Frontal cortex (tissue), 4 donors: ENCODE measurements at places on chromosomes 11 and 22.

DNA sequence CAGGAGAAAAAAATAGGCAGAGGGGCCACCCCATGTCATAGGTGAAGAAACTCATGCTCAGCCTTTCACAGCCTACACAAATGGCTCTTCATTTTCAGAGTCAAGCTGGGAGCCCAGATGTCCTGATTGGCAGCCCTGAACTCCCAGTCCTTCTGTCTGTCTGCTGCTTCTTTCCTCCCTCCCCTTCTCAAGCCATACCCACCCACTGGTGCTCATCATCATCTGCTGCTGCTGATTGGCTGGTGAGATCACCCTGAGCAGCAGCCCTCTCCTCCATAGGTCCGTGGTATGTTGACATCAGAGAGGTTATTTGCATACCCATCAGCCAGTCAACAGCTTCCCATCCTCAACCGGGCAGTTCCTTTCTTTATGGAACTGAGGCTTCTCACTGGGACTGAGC lies 46.1 kb upstream of the PRDM11 start:
- DNase-seq = no peak

DNA sequence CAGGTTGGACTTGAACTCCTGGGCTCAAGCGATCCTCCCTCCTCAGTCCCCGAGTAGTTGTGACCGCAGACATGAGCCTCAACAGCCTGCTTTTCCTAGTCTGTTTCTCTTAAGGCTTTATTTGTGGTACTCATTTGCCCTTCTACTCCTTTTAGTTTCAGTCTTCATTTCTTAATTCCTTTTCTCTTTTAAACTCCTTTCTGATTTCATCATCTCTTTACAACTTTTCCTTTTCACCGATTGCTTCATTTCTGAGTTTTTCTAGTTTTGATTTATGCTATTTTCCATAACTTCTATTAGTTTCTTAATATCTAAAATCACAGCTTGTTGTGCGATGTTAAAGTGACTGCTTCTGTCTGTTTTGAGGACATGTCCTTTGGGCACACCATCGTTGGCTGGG lies 17.3 kb upstream of the MRGPRF start:
- no peak for DNase-seq

DNA sequence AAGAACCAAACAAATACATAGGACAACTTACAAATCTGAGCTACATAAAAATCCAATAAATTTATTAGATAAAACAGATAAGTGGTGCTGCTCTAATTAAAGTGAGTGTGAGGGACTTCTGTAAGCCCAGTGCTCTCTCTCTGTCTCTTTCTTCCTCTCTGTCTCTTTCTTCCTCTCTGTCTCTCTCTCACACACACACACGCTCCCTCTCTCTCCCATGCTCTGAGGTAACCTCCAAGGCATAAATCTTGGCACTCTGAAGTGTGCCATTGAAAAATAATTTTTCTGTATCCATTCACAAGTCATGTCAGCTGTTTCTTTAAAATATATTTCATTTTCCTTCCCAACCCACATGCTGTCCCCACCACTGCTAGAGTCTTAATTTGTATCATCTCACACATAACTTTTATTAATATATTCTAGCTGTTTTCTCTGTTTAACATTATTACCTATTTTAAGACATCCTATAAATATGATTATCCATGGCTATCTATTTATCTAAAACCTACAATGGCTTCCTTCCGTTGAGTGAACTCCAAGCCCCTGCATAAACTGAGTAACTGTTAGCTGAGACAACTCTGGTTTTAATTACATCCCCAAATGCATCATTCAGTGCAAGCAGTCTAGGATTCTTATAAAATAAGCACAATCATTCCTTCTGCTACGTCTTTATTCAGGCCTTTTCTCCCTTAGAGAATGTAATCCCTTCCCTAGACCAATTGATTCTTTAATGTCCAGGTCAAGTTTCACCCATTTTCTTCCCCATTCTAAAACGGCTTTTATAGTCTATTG lies 57.4 kb upstream of the SLC5A12 start:
- DNase-seq = no peak

GRCh38 chr11:43830928-43831440 lies 49.6 kb upstream of the ALKBH3 start:
- no peak for DNase-seq

DNA sequence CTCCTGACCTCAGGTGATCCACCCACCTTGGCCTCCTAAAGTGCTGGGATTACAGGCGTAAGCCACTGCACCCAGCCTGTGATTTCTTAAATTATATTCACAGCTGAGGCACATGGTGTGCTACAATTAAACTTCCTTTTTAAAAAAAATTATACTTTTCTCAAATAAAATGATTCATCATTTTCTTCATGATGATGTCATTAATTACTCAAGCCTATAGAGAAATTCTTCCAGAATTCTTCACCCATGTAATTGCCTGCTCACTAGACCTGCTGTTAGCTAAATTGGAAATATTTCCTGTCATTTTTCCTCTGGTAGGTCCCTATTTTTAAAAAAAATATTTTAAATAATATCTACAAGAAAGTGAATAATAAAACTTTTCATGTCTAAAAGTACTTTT lies 440.0 kb upstream of the ANO3 start:
- DNase-seq = no peak

DNA sequence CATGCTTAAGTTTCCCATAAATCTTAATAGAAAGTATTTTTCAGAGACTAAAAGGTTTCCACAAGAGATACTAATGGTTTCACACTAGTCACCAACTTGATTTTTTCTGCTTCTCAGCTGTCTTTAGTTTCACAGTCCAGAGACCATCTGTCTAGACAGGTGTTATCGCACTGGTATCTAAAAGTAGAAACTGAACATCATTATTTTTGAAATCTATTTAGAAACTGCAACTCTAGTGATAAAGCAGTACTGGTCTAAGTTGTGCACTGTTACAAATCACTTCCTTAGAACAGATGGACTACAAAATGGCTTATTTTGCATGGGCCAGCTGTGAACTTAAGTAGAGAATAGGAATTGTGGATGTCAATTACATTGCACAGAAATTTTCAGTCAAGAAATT lies 78.0 kb downstream of the CNTN5 start:
- DNase-seq = no peak

DNA sequence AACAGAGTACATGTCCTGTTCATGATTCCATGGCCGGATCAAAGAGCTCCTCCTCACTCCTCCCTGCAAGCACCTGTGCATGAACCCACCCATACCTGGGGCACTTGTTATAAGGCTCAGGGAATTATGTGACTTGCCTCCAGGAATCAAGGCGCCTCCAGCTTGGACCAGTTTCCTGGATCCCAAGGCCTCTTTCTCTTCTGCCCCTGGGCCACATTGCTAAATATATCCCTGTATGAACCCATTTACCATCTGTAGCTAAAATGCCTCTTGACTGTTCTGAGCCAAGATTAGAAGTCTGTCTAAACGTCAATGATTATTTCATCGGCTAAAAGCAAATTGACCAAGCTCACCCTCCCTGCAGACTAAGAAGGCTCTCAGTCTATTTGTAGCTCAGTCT lies 135.6 kb downstream of the KIRREL3 start:
- DNase-seq = no peak

DNA sequence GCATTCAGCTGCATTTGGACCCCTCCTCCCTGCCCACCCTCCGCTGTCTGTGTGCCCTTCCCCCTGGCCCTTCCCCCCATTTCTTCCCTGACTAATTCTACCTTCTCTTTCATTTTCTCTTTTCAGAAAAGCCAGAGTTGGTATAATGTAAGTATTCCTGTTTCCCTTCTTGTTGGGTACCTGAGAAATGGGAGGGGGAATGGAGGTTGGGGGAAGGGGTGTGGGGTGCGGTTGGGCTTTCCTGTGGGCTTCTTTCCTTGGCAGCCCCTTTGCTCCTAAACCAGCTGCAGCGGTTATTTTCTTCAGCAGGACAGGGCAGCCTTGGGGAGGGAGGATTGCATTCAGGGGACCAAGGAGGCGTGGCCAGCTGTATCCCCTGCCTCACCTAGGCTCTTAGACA lies 70.2 kb downstream of the SCN3B start:
- DNase-seq = no peak

DNA sequence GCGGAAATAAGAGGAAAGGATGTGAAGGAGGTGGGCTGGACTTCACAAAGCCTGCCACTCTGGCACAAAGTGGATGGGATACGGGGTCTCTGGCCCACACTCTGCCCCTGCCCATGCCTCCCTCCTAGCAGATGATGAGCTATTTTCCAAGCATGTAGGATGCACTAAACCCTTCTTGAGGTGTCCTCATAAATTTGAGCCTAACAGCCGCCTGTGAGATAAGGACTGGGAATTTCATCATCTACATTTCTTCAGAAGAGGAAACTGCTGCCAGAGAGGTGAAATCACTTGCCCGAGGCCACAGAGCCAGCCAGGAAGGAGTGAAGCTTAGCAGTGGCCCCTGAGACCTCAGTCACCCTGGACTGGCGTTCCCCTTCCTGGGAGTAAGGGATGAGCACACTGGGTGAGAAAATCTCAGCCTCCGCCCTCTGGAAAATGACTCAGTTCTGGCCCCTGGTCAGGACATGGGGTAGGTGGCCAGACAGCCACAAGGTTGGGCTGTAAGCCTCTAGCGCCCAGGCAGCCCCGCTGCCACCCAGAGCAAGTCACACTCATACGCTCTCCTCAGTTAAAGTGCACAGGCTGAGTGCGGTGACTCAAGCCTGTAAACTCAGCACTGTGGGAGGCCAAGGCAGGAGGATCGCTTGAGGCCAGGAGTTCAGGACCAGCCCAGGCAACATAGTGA lies 27.9 kb downstream of the MB start:
- no peak for DNase-seq

DNA sequence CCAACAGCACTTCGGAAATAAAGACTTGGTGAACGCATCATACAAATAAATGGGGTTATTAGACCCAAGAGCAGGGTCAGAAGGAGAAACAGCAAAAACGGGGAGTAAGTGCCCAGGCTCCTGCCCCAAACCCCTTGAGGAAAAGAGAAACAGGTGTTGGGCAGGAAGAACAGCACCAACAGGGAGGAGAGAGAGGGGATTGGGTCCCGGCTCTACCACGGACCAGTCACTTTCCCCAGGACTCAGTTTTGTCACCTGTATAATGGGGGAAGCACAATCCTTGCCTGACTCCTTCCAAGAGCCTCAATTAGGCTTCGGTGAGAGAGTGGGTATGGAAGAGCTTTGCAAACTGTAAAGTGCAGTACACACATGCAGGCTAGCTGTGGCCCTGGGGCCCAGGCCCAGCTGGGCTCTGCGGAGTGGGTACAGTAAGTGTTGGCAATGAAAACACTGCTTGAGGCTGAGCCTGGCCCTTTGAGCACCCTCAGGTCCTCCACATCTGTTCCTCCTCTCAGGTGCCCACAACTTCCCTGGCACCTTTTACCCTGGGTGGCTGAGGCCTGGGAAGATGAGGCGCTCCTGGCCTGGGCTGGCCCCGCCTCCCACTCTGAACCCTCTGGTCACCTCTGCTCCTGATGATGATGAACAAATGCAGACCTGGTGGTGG lies 8.9 kb downstream of the SLC29A2 start:
- no peak for DNase-seq
